ENCODE measurements at places on chromosomes 3 and 15.
A peak's percentile ranks its signal among the peaks of the same experiment; 100 is the strongest.

GRCh38 chr3:188389711-188390342 is 235.9 kb downstream of the LPP start:
- no peaks in the 10 kb centered on the region for H3K27me3 ChIP-seq
- peak overlapping the region; percentile 56 for H3K27ac ChIP-seq
- H3K4me1 ChIP-seq: peaks cover 26% of the 10 kb centered on the region
- H3K36me3 ChIP-seq: peaks cover 9% of the 10 kb centered on the region
- H3K4me3 ChIP-seq: no peak overlapping the region
- DNase-seq: peak; percentile 65

GRCh38 chr3:166706094-166706493 is 674.0 kb downstream of the ZBBX start:
- no peaks in the 10 kb centered on the region for H3K4me1 ChIP-seq
- DNase-seq: no peak
- H3K27me3 ChIP-seq: no peaks in the 10 kb centered on the region
- H3K27ac ChIP-seq: no peak overlapping the region
- no peak overlapping the region for H3K4me3 ChIP-seq

- H3K27me3 ChIP-seq: no peaks in the 10 kb centered on the region
- no peaks in the 10 kb centered on the region for H3K36me3 ChIP-seq
- no peak overlapping the region for H3K27ac ChIP-seq
- no peaks in the 10 kb centered on the region for H3K4me1 ChIP-seq
- H3K4me3 ChIP-seq: no peak overlapping the region
- DNase-seq: no peak
These were observed 210.2 kb upstream of the WNT5A start for GRCh38 chr3:55697177-55697865.

DNA sequence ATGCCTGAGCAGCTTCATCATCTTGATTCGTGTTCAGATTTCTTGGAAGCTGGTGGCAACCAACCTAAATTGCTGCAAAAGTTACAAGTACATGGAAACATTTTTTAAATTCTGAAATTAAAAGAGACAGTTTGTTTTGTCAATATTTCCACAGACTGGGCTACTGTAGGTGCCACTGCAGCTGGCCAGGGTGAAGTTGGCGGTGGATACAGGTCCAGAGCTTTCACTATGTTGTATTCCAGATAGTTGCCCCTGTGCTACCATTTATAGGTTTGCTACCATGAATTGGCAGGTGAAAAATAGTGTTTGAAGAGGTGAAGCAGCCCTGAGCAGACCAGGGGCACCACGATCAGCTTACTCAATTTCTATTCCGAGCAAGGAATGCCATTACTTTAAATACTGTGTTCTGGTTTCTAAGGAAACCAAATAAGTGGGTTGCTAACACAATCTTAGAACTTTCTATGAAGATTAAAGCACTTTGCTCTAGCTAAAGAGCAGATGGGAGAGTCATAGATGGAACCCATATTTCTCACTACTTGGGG is 21.2 kb upstream of the SHC4 start:
- peaks cover 14% of the 10 kb centered on the region for H3K27me3 ChIP-seq
- DNase-seq: no peak
- no peak overlapping the region for H3K27ac ChIP-seq

GRCh38 chr3:78204977-78205376 is 1165.1 kb downstream of the ROBO2 start:
- no peaks in the 10 kb centered on the region for H3K36me3 ChIP-seq
- H3K4me1 ChIP-seq: no peaks in the 10 kb centered on the region
- no peak for DNase-seq
- H3K4me3 ChIP-seq: no peak overlapping the region
- no peak overlapping the region for H3K27ac ChIP-seq

- DNase-seq: peak; percentile 12
- H3K36me3 ChIP-seq: no peaks in the 10 kb centered on the region
- H3K4me3 ChIP-seq: no peak overlapping the region
These were observed 101.8 kb downstream of the LRRK1 start for GRCh38 chr15:101020945-101021344.

DNA sequence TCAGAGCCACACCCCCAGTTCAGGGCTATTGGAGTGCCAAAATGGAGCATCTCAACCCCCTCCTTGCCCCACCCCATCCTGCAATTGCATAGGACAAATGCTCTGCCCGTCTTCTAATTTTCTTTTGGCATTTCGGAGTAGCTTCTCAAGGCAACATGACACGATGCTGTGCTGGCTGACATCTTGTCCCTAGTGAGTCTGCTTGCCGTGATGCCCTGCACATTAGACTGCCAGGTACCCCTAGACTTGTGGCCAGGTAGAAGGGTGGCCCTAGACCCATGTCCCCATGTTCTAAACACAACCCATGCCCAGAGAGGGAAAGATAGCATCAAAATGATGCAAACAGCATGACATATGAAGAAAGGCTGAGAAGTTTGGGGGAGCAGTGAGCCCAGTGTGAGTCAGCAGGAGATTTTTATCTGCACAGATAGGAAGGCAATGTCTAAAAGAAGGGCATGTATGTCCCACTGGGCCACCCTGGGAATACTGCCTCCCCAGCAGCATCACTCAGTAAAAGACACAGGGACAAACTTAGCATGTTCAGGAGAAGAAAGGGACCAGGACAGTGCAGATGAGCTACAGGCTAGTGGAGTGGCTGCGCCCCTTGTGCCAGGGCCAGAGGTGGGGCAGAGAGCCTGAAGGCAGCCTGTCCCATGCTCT is 36.8 kb downstream of the CA12 start:
- H3K27ac ChIP-seq: no peak overlapping the region
- peaks cover 4% of the 10 kb centered on the region for H3K27me3 ChIP-seq
- H3K36me3 ChIP-seq: no peaks in the 10 kb centered on the region
- H3K4me1 ChIP-seq: no peaks in the 10 kb centered on the region
- H3K4me3 ChIP-seq: no peak overlapping the region

- H3K4me3 ChIP-seq: no peak overlapping the region
- H3K27ac ChIP-seq: no peak overlapping the region
- H3K36me3 ChIP-seq: no peaks in the 10 kb centered on the region
- DNase-seq: no peak
- H3K4me1 ChIP-seq: no peaks in the 10 kb centered on the region
These were observed 938.3 kb upstream of the ALCAM start for GRCh38 chr3:104428337-104428925.

DNA sequence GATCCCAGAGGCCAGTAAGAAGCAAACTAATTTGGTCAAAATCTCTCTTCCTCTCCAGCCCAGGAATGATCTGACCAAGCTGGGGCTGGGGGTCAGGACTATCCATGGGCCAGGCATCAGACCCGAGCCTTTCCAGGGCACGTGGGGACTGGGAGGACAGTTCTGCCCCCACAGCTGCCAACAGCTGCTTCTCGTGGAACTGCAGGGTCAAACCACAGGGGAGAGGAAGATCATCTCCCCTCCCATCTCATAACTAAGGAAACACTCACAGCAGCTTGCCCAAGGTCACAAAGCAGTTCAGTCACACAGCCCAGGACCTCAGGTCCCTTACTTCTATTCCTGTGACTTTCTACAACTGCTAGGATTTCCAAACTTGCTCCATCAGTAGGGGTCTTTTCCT is 47.1 kb downstream of the DAPK2 start:
- peaks cover 28% of the 10 kb centered on the region for H3K4me1 ChIP-seq
- no peak for DNase-seq
- peaks cover 11% of the 10 kb centered on the region for H3K27me3 ChIP-seq
- no peak overlapping the region for H3K4me3 ChIP-seq
- H3K36me3 ChIP-seq: no peaks in the 10 kb centered on the region

- H3K27me3 ChIP-seq: no peaks in the 10 kb centered on the region
- peaks cover 32% of the 10 kb centered on the region for H3K4me1 ChIP-seq
- no peak for DNase-seq
- peaks cover 42% of the 10 kb centered on the region for H3K36me3 ChIP-seq
These were observed 32.8 kb downstream of the POC1A start for GRCh38 chr3:52121464-52121805.

DNA sequence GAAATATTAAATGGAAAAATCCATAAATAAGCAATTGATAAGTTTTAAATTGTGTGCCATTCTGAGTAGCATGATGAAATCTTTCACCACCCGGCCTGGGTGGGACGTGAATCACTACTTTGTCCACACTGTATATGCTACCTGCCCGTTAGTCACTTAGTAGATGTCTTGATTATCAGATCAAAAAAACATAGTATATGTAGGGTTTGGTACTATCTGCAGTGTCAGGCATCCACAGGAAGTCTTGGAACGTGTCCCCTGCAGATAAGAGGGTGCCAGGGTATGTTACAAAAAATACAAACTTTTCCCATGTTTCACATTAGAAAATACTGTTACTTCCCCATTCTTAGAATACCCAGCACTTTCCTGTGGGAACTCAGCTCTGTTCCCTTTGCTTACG is 35.2 kb downstream of the FAM81A start:
- H3K36me3 ChIP-seq: no peaks in the 10 kb centered on the region
- H3K4me3 ChIP-seq: no peak overlapping the region
- no peak overlapping the region for H3K27ac ChIP-seq
- DNase-seq: no peak
- no peaks in the 10 kb centered on the region for H3K4me1 ChIP-seq

- no peak overlapping the region for H3K4me3 ChIP-seq
- H3K27ac ChIP-seq: no peak overlapping the region
- DNase-seq: no peak
- H3K36me3 ChIP-seq: no peaks in the 10 kb centered on the region
These were observed 116.6 kb upstream of the CTDSPL start for GRCh38 chr3:37745076-37745475.

DNA sequence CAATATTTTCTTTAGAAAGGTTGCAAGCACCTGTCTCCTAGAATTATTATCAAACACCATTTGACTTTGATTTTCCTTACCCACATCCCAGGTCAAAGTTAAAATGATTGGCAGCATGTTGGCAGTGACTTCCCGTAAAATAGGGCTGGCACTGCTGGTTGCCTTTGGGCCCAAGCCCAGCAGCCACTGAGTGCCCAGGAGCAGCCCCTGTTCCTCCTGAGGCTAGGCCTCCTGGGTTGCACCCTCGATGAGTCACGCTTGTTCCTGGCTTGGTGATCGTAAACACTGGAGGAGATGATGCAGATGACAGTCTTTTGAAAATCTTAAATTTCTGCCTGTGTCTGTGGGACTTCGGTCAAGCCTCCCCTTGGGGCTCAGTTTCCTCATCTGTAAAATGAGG is 290.0 kb downstream of the TLE3 start:
- H3K36me3 ChIP-seq: no peaks in the 10 kb centered on the region
- H3K27me3 ChIP-seq: peaks cover 7% of the 10 kb centered on the region
- no peak for DNase-seq
- no peak overlapping the region for H3K4me3 ChIP-seq
- peaks cover 30% of the 10 kb centered on the region for H3K4me1 ChIP-seq

- H3K27ac ChIP-seq: no peak overlapping the region
- H3K4me1 ChIP-seq: no peaks in the 10 kb centered on the region
- H3K36me3 ChIP-seq: no peaks in the 10 kb centered on the region
- no peaks in the 10 kb centered on the region for H3K27me3 ChIP-seq
- H3K4me3 ChIP-seq: no peak overlapping the region
These were observed 242.1 kb upstream of the THRB start for GRCh38 chr3:24736701-24737100.

DNA sequence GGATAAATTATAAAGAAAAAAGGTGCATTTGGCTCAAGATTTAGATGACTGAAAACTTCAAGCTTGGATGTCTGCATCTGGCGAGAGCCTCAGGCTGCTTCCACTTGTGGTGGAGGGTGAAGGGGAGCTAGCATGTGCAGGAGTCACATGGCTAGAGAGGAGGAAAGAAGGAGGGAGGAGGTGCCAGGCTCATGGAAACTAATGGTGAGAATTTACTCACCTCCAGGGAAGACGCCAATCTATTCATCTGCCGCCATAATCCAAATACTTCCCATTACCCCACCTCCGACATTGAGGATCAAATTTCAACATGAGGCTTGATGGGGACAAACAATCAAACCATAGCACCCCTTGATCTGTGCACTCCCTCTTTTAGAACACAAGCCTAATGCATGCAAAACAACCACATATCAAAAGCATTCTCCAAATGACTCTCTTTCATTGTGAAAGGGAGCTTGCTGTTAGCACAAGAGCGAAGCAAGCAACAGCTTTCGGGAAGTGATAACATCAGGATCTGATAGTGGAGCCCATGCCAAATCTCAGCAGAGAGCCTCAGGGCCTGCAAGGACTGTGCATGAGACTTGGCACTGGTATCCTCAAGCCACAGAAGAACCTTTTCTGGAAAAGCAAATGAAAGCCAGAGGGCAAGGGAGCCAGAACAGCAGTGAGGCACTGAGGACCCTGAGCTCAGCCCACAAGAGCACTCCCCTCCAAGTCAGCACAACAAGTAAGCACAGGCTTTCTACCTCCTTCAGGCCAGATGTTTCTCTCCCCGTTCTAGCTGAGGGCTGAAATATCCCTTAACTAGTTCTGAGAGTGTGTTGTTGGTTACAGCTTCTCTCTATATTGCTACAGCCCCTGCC is 50.2 kb upstream of the THBS1 start:
- no peak overlapping the region for H3K27ac ChIP-seq
- no peak overlapping the region for H3K4me3 ChIP-seq
- no peak for DNase-seq
- H3K27me3 ChIP-seq: peaks cover 6% of the 10 kb centered on the region
- H3K4me1 ChIP-seq: no peaks in the 10 kb centered on the region
- H3K36me3 ChIP-seq: no peaks in the 10 kb centered on the region

- H3K4me3 ChIP-seq: no peak overlapping the region
- no peak for DNase-seq
- no peaks in the 10 kb centered on the region for H3K4me1 ChIP-seq
- H3K36me3 ChIP-seq: no peaks in the 10 kb centered on the region
These were observed 550.5 kb upstream of the AGTR1 start for GRCh38 chr3:148146947-148147826.

DNA sequence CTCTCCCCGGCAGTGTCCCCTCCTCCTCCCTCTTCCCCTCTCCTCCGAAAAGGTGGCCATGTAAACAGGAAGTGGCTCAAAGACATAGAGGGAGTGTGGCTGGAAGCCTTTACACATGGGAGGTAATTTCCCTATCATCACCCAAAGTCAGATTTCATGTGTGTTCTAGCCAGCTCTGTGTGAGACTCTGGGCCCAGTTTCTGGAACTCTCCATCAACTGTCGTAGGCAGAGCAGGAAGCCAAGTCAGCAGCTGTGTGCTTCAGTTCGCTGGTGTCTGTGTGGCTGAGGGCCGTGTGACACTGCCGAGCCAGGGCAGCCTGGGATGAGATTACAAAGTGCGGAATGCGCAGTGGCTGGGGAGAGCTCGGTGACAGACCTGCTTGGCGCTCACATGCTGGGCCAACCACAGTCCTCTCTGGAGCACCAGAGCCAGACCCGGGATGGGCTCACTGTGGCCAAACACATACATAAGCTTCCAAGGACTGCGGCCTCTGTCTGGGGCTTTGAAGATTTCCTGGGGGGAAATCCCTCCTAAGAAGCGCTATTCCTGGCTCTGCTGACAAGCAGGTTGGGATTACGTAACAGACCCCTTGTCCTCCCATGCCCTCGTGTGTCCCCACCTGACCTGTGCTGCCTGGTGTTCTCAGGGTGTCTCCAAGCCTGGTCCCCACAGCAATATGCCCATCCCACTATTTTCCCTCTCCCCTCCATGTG is 50.7 kb downstream of the UMPS start:
- H3K4me1 ChIP-seq: peaks cover 13% of the 10 kb centered on the region
- no peak for DNase-seq
- H3K4me3 ChIP-seq: no peak overlapping the region
- peaks cover 11% of the 10 kb centered on the region for H3K27me3 ChIP-seq
- H3K36me3 ChIP-seq: no peaks in the 10 kb centered on the region
